ENCODE measurements at places on chromosomes 3 and 15. TPM values are rescaled to one million over a fixed set of nuclear protein-coding genes. Genes with fewer than 3 reads are reported as not detected.

- no peak for DNase-seq
These were observed 30.2 kb downstream of the IFT80 start for GRCh38 chr3:160368804-160369203.

DNA sequence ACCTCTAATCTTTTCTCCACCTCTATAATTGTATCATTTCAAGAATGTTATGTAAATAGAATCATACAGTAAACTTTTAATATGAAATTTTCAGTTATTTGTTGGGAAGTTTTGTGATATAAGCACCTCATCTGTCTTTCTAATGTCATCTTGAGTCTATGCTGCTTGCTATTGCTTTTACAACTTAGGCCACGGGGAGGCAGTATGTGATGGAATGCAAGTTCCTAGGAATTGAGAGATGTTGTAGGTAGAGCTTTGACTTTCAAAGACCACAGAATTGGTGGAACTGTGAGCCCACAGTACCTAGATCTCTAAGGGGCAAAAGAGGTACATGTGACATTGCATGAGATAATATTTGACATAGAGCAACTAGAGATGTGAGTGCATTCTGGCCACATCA, 328.3 kb downstream of the MFSD1 start:
- DNase-seq, result peak; percentile 2

GRCh38 chr15:40366457-40367370, 8.7 kb downstream of the DISP2 start:
- DNase-seq, result no peak

DNA sequence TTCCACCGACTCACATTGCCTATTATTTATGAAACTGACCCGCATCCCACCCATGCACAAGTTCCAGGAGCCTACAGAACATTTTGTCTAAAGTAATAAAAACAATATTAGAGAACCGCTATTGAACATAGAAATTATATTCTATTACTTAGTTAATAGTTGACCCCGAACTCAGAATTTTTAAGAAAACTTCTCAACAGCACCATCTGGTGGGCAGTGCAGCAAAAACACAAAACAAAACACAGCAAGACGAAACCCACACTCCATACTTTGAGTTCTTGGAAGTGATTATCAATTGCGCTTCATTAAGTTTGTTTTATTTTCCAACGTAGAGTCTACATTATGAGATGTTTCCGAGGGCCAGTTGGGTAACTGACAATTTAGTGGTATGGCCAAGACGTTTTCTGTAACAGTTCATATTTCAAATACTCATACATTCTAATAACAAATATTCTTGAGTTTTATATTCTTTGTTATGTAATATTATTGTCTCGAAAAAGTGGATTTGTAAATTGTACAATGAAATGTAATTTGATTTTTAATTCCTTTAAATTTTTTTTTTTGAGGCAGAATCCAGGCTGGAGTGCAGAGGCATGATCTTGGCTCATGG, 24.0 kb upstream of the C3orf70 start:
- DNase-seq, result peak; percentile 58

DNA sequence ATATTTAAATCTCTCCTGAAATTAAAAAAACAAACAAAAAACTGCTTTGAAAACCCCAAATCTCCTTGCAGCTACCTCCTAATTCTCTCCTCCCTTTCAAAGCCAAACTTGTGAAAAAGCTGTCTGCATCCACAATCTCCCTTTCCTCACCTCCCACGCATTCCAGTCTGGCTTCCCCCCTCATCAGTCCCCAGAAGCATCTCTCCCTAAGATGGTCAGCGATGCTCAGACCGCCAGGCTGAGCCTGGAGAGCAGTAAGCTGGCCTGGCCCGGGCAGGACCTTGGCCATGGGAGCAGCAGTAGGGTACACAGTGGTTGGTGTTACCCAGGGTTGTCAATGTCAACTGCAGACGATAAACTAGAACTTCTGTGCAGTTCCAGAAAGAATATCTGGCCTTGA, 32.9 kb upstream of the BLM start:
- no peak for DNase-seq

The CATSPER2 gene
- 2.8 TPM for total RNA-seq

GRCh38 chr15:36707884-36708435, 128.5 kb downstream of the CDIN1 start:
- DNase-seq, result no peak

GRCh38 chr3:38284756-38285150, 2.7 kb downstream of the SLC22A14 start:
- DNase-seq, result no peak

DNA sequence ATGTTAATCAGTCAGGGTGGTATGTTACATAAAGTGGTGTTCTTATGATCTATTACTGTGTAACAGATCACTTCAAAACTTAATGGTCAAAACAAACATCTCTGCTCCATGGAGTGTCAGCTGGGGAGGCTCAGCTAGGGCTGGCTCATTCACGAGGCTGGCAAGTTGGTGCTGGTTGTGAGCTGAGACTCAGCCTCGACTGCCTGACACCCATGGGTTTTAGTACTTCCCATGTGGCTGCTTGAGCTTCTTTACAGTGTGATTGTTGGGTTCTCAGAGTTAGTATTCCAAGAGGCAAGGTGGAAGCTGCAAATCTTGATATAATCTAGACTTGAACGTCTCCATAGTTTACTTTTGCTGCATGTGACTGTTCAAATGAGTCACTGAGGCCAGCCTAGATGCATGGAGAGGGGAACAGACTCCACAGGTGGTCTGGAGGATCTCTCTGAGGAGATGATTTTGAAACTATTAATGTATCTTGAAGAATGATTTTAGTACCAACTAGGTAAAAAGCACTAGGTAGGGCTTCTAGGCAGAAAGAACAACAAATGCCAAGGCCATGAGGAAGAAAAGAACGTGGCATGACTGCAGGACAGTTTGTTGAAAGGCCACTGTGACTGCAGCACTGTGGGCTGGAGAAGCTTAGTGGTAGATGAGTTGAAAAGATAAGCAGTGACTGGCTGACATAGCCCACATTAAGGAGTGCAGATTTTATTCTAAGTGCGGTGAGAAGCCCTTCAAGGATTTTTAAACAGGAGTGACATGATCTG, 281.1 kb upstream of the PROK2 start:
- DNase-seq, result no peak

The ZBBX gene
- total RNA-seq, result 1.6 TPM

The ESYT3 gene
- 0.44 TPM for total RNA-seq

The SKOR1 gene
- total RNA-seq, result 0.49 TPM

- DNase-seq, result no peak
These were observed 3.6 kb downstream of the FOXP1 start for GRCh38 chr3:71579935-71580406.

GRCh38 chr3:105611304-105612192, 244.8 kb downstream of the ALCAM start:
- no peak for DNase-seq

All from neural crest cell (in vitro differentiated cells).